ENCODE measurements at places on chromosomes 5 and 9. TPM values are rescaled to one million over a fixed set of nuclear protein-coding genes. Genes with fewer than 3 reads are reported as not detected.

Gene OBP2B
- total RNA-seq, result not detected

Gene TRMT10B
- total RNA-seq, result 16.1 TPM

Gene SYK
- 0.19 TPM for total RNA-seq

Gene IRX4
- total RNA-seq, result not detected

Gene CCDC192
- total RNA-seq, result not detected

Gene NIPSNAP3A
- total RNA-seq, result 9.9 TPM

Gene ANKRD55
- 0.74 TPM for total RNA-seq

Gene INSL6
- not detected for total RNA-seq

Gene BTNL3
- 0.16 TPM for total RNA-seq

Gene MAP1B
- total RNA-seq, result 5.5 TPM

Gene SMIM33
- total RNA-seq, result 0.35 TPM

GRCh38 chr5:81495286-81495685, 101.4 kb upstream of the ACOT12 start:
- DNase-seq, result no peak

- DNase-seq, result no peak
These were observed 2258.8 kb upstream of the WWC1 start for GRCh38 chr5:166032601-166033000.

- no peak for DNase-seq
These were observed 32.1 kb upstream of the SARDH start for GRCh38 chr9:133770076-133770777.

- no peak for DNase-seq
These were observed 48.9 kb upstream of the GRHPR start for GRCh38 chr9:37373621-37374020.

DNA sequence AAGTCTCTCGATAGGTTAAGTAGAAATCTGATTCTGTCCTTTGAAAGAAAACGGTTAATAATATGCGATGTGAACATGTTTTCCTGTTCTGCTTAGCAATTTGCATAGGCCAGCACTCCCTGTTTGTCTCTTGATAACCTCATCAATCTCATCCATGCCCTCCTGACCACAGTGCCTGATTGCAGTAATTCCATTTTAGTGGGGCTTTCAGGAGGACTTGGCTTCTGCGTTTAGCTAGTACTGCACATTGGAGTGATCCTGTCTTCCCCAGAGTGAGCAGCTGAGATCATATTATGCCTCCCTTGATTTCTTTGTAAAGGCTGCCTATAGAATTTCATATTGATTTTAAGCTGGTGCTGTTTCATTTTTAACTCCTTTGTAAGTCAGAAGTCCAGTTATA, 335.9 kb upstream of the ISL1 start:
- no peak for DNase-seq

GRCh38 chr5:175842951-175843793, 28.2 kb upstream of the CPLX2 start:
- DNase-seq, result no peak

DNA sequence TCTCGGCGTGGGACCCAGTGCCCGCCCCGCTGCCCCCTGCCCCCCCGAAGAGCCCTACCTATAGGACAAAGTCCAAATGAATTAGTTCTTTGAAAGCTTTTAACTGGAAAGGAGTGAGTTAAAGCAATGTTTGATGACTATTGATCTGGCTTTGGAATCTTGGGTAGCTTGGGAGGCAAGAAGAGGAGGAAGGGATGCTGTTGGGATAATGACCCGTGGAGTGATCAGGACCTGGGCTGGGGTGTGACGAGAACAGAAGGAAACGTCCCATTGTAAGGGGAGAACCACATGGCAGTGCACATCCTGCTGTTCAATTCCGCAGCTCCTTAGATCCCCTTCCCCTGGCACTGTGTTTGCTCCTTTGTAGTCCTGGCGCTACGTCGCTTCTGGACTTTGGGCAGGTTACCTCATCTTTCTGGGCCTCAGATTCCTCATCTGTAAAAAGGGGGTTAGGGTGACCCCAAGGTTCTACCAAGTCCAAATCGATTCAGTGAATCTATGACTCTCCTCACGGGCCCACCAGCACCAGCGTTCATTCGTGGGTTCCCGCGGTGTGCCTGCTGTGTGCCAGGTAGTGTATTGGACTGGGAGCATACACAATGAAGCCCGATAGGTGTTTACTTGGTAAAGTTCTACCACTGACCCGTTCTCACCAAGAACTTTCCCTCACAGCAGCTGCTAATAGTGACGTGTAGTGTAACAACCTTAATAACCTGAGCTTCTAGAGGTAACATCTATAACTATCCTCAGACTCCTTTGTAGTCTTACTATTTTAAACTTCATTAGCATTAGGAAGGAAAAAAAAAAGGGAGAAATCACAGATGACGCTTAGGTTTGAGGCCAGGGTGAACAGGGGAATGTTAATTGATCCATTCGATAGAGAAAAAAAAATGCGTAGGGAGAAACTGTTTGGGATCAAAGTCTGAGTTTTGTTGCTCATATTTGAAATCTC, 1.1 kb upstream of the NADK2 start:
- peak; percentile 8 for DNase-seq

DNA sequence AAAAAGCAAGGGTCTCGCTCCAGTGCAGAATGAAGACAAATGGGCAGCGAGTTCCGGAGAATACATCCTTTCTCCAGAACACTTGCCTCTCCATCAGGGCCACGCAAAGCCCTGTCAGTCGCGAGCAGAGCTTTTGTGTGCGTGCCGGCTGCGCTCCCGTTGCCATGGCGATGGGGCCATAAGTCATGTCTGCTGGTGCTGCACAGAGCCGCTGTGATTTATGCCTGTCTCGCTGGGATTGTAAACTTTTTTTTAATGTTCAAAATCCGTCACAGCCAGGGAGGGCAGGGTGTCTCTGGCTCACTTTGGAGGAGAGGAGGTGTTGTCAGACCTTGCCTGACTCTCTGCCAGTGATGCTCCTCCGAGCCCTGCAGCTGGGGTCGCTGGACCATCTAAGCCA, 272.7 kb downstream of the TRIM32 start:
- DNase-seq, result no peak

DNA sequence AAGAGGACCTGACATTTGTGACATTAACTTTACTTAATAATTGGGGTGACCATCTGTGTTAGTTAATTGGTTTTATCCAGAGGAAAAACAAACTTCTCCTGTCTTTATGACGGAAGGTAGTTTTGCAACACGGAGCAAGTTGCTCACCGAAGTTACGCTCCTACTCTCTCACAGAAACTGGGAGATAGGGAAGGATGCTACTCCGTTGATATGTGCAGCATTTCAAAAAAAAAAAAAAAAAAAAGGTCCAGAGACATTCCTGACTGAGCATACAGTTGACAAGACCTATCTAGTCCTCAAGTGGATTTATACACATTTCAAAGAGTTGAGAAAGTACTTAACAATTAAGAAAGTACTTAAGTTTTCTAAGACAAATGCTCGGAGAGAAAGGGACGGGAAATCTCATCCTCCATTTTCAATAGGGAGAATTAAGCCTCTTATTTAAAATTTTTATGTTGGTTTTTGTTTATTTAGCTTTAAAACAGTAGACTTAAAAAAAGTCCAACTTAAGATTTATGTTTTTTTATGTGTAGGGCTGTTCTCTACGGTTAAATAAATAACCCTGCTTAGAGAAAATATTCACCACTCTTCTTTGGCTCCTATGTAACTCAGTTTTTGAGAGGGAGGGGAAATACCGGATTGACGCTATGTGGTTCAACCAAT, 455 bp upstream of the FER start:
- DNase-seq, result no peak

DNA sequence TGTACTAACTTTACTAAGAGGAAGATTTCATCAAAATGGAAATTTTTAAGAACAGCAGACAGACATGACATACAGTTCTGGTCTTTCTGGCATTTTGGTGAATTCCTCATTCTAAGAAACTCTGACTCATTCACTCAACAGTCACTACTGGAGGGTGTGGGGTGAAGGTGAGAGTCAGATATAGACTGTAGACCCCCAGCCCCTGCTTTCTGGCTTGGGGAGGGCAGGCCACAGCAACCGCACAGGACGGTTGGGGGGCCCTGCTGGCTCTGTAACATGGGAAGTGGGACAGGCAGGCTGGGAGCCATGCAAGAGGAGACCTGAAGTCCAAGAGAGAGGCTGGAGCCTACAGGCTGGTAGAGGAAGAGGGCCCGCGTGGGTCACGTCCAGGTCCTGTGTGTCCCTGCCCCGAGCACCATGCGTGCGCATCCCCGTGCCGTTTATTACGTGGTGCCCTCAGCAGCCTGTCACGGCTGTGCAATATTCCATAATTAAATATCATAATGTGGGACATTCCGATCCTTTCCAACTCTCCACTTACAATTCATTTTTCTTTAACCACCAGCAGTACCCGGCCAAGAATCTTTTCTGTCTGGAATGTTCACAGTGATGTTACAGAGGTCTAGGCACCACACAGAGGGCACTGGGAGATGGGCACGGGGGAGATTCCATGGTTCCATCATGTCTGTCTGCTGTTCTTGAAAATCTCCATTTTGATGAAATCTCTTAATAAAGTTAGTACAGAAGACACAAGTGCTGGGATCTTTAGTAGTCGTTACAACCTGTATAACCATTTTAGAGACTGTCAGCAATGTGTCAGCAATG, 75.5 kb downstream of the SEMA4D start:
- DNase-seq, result peak; percentile 88

DNA sequence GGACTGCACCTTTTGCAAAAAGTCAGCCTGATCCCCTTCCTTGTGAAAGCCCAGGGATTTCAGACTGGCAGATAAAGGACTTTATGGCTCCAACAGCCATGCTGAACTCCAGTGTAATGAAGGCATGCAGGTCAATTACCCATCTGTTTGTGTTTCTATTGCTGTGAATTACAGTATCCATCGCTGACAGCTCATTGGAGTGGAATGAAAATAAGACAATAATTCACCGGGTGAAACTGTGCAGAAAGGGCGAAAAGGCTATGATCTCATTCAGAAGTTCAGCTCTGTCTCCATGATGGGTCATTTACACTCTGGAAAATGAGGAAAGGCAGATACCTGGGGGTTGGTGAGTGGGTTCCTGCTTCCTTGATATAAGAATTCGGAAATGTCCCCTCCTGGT, 148.0 kb downstream of the BRINP1 start:
- no peak for DNase-seq

- DNase-seq, result no peak
These were observed 56.2 kb downstream of the UBE2QL1 start for GRCh38 chr5:6504677-6505415.

GRCh38 chr5:93409691-93410090, 171.3 kb downstream of the NR2F1-AS1 start:
- no peak for DNase-seq
